Esophagus muscularis mucosa (tissue), 4 donors: ENCODE measurements at places on chromosomes 2 and 18. TPM values are rescaled to one million over a fixed set of nuclear protein-coding genes. Genes with fewer than 3 reads are reported as not detected.

GRCh38 chr18:40355726-40356125 is 1599.3 kb upstream of the PIK3C3 start:
- no peak for DNase-seq

DNA sequence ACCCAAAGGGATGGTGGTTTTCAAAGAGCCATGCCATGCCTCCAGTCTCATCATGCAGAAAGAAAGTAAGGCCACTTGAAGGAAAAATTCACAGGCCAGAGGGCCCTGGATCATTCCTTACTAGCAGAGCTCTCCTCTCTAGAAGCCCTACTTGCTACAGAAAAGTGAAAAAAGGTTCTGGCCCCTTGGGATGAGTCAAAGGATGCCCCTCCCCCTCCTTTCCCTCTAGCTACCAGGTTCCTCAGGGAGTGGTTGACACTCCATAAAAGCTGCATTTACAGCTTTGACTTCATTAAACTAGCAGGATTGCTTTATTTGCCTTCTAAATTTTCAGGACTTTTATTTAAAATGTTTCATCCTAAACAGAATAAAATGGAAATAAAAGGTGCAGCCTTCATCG is 21.2 kb downstream of the OSR1 start:
- no peak for DNase-seq

- DNase-seq: no peak
Measured at GRCh38 chr2:134499307-134499926, 219.4 kb downstream of the TMEM163 start.

GRCh38 chr2:29405266-29405665 is 290.1 kb downstream of the CLIP4 start:
- no peak for DNase-seq

ICOS gene
- under 0.01 TPM for total RNA-seq

- no peak for DNase-seq
Measured at GRCh38 chr2:234494361-234495250, 2.3 kb downstream of the ARL4C start.

PDE11A gene
- under 0.01 TPM for total RNA-seq

ELAC1 gene
- 7.9 TPM for total RNA-seq

DNA sequence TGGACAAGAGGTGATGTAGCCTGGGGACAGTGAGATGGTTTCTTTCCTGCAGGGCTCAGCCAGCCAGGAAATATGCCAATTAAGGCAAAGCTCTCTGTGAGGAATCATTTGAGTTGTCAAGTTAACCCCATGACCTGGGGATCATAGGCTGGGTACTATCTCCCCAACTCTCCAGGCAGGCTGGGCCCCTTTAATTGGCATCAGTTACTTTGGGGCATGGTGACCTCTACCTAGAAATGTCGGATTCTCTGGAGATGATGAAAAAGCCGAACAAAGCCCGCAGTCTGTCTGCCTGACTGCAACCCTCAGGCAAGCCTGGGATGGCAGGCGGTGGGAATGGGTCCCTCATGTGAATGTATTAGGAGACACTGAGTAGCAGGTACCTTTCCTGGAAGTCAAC is 193.5 kb upstream of the SMAD2 start:
- no peak for DNase-seq

DNA sequence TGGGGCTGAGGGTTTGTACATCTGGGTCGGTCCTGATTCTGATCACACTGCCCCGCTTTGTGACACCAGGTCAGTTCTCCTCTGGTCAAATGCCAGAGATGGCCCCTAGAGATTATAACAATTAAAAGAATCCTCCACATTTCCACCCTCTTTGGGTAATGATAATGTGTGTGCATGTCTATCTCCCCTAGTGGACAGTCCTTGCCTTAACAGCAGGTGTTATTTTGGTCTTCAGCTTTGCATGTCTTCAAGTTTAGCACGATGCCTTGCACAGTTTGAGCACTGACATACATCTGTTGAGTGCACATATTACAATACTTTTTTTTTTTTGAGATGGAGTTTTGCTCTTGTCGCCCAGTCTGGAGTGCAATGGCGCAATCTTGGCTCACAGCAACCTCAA is 25.7 kb upstream of the COX7A2L start:
- DNase-seq: no peak

GRCh38 chr2:112688086-112688880 is 32.5 kb upstream of the NT5DC4 start:
- DNase-seq: no peak

DNA sequence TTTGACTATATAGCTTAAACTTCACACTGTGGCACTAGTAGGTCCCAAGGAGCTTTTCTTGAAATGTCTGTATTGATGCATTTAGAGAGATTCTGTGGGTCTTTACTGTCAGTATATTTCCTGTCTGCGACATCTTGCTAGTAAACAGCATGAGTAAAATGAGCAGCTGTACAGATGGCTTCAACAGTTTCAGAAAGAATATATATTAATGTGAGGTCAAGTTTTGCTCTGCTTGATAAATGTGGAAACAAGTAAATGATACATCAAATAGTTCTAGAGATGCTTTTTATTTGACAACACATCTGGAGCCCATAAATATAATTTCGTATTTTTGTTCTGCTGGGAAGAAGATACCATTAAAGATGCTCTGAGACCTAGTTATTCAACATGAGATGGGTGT is 310.9 kb upstream of the COL3A1 start:
- DNase-seq: no peak

DNA sequence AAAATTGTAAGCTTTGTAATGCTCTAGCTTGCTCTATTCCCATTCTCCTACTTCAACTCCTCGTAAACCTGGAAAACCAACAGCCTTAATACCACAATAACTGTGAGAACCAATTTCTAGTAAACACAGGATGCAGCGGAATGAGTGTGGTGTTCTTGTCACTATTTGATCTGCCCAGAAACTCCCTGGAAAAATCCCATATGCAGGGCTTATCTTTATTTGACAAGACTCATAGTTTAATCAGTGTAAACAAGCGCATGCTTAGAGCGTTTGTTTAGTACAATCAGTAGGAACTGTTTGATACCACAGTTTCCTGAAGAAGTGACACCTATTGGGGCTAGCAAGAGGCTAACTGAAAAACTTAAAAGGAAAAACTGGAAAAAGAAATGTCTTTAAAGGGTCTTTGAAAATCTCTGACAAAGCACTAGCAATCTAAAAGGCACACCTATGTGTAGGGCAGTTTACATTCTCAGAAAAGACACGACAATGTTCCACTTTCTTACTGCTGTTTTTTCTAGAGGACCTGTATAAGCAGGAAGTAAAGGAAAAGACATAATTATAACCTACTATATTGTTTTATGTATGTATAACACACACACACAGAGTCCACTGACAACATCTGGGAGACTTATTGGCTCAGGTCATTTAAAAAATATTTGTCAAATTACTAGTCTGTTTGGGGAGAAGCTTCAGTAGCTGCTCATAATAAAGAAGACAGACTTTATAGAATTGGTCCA is 241.4 kb upstream of the KLHL14 start:
- no peak for DNase-seq

DNA sequence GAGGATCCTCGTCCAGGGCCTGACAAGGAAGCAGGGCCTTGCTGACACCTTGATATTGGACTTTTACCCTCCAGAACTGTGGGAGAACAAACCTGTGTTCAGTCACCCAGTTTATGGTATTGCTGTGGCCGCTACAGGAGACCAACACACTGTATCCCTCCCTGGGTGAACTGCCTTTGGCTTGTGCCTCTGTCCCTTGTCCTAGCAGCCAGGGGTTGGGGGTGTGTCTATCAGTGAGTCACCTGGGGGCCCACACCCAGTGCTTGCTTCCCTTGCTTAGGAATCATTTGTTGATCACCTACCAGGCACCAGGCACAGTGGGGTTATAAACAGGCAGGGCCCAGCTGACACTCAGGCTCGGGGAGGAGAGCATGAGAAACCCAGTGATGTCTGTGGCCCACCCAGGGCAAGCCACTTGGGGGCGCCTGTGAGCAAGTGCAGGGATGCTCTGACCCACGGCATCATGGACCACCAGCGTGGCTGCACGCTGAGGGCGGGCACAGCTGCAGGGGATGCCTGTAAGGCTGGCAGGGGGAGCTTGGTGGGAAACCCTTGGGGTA is 17.1 kb downstream of the TMEM185B start:
- DNase-seq: no peak

GRCh38 chr18:27778441-27778840 is 398.5 kb downstream of the CDH2 start:
- no peak for DNase-seq

- DNase-seq: no peak
Measured at GRCh38 chr2:64929333-64929732, 59.9 kb upstream of the SLC1A4 start.

- no peak for DNase-seq
Measured at GRCh38 chr18:21191596-21192307, 50.3 kb upstream of the GREB1L start.

CDKL4 gene
- total RNA-seq: 0.40 TPM

DNA sequence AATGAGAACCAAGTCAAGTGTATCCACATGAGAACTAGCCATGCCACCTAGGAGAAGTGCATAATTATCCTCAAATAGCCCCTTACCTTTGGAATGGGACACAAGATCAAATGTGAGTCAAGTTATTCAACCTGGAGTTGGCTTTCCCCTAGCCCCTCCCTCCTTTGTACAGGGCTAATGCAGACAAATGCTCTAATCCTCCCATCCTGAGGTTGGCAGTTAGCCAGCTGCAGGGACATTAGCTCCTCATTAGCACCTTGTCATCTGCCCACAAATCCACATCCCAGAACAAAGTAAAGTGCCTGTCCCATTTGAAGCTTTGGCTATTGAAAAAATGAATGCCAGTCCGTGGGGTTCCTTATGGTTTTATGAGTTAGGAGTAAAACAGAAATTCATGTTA is 294.1 kb upstream of the FANCL start:
- no peak for DNase-seq

- peak; percentile 55 for DNase-seq
Measured at GRCh38 chr2:71892423-71892730, 255.3 kb downstream of the CYP26B1 start.

OXER1 gene
- total RNA-seq: 0.58 TPM

GRCh38 chr18:76925501-76925900 is 103.1 kb downstream of the ZNF236 start:
- DNase-seq: no peak

- DNase-seq: no peak
Measured at GRCh38 chr2:100818606-100819369, 1.2 kb upstream of the NPAS2 start.

- DNase-seq: no peak
Measured at GRCh38 chr2:866887-867286, 83.8 kb upstream of the SNTG2 start.

GAD1 gene
- not detected for total RNA-seq

IRS1 gene
- total RNA-seq: 27.8 TPM

CRYGD gene
- total RNA-seq: not detected
